ENCODE measurements at places on chromosomes 7 and 10.

DNA sequence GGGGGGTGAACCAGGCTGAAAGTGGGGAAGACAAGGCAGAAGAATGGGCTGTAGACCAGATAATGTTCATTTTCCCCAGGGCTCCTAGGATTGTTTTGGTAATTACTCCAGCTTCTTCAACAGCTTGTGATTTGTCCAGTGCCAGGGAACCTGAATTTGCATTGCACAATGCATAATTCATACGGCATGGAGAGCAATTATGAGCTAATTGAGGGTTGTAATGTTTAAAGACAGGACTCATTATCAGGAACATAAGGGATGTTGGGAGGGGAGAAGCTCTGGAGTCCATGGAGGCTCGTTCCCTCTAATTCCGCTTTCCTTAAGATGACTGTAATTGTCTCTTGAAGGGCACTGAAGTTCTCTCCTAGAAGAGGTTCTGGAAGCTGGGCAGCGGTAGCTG is 405.0 kb upstream of the ZMIZ1 start:
- DNase-seq = no peak

GRCh38 chr7:79786187-79786586 is 332.7 kb upstream of the MAGI2 start:
- DNase-seq = no peak

DNA sequence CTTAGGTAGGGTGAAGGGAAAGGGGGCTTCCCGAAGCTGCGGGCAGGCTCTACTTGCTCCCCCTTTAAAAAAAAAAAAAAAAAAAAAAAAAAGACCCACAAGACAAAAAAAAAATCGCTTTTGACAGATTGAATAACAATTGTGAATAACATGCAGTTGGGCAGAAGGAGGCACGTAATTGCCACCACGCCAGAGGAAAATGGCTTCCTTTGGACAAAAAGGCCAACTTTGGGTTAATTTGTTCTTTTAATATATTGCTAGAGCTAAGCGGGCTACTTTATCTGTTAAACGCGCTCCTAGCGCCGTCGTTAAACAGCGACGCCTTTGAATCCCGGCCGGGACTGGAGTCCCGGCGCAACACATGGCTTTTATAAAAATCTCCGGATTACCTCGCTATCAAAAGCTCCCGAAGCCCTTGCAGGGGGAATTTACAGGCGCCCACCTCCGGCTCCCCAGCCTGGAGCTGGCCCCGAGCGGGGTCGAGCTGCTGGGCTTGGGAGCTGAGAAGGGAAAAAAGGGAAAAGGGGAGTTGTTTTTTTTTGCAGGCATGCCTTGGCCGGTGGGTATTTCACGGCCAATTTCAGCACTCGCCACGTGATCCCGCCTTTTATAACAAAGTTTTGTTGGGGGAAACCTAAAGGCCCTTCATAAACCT is 1.2 kb downstream of the HOXA11 start:
- DNase-seq = no peak

- no peak for DNase-seq
These were observed 46.7 kb upstream of the DLG5 start for GRCh38 chr10:77973276-77973675.

DNA sequence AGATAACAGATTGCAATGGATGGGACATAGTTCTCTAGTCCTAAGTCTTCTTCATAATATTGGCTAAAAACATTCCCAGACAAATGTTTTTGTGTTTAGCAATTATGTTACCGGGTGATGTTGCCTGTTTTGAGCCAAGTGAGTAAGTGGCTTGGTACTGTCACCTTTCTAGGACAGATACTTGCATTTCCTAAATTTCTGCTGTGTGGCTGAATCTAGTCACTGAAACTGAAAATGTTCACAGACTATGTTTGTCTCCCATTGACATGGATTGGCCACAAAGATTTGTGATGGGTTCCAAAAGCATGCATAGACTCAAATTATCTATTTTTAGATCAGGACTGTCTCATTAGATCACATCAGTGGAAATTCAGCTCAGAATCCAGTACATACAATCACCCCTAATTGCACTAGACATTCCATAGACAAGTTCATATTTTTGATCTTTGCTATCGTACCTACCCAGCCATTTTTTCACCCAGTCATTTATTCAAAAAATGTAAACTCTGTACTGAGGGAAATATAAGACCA is 1222.1 kb upstream of the AUTS2 start:
- DNase-seq = no peak

DNA sequence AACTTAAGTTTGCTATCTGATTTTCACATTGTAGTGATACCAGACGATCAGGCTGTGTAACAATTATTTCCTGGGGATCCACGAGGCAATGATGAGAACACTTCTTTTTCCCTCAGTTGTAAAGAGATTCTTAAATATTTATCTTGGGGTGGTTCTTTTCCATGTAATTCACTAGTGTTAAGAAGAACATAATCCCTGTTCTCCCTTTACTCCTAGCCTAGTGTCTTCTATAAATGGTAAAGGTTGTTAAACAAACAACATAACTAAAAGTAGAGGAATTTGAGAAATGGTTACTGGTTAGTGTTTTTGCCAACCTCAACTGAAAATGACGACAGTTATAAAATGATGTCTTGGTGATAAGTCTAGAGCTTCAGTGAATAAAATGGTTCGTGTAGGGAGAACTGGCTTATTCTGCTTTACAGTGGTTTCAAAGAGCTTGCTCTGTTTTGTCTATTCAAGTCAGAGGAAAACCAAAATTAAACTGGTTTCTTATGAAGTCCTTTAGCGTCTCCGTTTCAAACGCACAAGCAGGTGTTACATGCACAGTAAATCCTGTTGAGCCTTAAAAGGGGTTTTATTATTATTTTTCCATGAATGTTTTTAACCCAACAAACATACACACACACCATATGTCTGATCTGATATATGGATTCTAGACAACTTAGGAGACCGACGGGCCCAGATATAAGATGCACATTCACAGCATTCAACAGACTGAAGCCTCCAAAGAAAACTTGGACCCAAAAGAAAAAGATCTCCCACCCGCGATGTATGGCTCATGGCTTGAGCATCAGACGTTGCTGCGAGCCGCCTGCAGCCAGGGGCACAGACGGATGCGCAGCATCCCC is 1.1 kb downstream of the TBX20 start:
- no peak for DNase-seq

DNA sequence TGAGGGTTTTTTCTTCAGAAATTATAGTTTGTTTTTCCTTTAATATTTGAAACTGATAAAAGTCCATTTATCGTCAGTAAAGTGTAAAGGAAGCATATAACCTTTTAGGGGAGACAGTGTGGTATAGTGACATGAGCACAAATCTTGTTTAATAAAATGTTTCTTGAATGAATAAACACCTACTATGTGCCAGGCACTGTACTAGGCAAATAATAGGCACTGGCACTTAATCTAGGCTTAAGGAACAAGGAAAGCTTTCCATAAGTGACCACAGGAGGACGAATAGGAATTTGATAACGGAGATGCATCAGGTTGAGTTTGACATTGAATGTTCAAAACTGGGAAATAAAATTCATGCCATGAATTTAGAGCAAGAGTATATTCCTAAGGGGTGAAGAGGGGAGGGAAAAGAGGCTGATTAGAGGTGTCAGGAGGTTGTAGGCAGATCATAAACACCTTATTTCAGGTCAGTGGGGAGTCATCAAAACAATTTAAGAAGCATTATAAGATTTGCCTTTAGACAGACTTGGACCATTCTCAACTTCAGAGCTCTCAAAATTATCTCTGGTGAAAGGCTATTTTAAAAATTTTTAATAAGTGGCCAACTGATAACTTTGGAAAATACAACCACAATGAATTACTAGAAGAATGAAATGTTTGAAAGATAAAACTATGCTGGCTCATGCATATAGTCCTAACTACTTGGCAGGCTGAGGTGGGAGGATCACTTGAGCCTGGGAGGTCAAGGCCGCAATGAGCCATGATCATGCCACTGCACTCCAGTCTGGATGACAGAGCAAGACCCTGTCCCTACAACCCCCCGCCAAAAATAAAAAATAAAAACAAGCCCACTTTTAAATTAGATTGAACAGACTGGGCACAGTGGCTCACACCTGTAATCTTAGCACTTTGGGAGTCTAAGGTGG is 22.4 kb downstream of the RALA start:
- no peak for DNase-seq

DNA sequence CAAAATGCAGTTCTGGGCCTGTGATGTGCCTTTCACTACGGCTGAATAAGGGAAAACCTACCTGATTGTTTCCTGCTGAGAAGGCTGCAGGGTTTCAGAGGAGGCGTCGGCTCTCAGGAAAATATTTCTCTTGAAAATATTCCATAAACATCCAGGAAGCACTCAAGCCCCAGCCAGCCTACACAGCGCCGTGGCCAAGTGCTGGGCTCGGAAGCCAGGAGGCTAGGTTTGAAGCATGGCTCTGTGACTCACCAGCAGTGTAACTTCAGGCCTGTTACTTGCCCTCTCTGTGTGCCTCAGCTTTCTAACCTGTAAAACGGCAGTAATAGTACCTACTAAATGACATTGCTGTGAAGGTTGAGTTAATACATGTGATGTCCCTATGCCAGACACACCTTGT is 399.1 kb downstream of the GATA3 start:
- no peak for DNase-seq

- no peak for DNase-seq
These were observed 50.8 kb downstream of the KCNH2 start for GRCh38 chr7:150927157-150927955.

DNA sequence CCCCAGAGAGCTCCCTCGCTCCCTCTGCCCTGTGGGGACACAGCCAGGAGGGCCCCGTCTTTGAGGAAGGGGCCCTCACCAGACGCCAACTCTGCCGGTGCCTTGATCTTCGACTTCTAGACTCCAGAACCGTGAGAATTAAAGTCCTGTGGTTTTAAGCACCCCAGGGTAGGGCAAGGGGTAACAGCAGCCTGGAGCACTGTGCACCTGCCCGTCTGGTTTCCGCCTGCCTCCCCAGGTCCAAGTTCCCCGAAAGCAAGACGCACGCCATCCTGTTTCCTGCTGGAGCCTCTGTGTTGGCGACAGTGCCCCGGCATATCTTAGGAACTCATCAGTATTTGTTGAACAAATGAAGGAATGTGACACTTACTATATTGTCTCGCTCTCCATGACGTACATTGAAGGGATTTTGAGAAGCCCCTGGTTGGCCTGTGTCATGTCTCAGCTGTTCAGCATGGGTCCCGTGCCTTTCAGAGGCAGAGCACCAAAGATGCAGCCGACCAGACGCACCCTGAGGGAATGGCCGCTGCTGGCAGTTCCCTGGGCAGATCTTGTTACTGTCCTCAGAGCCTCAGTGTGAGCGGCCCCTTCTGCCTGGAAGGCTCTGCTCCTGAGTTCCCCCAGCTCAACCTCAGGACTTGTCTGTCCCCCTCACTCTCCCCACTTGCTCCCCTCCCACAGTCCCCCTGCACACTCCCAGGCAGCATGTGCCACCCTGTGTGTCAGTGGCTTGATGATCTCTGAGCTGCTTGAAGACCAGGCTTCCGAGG is 226.2 kb downstream of the TCERG1L start:
- no peak for DNase-seq

DNA sequence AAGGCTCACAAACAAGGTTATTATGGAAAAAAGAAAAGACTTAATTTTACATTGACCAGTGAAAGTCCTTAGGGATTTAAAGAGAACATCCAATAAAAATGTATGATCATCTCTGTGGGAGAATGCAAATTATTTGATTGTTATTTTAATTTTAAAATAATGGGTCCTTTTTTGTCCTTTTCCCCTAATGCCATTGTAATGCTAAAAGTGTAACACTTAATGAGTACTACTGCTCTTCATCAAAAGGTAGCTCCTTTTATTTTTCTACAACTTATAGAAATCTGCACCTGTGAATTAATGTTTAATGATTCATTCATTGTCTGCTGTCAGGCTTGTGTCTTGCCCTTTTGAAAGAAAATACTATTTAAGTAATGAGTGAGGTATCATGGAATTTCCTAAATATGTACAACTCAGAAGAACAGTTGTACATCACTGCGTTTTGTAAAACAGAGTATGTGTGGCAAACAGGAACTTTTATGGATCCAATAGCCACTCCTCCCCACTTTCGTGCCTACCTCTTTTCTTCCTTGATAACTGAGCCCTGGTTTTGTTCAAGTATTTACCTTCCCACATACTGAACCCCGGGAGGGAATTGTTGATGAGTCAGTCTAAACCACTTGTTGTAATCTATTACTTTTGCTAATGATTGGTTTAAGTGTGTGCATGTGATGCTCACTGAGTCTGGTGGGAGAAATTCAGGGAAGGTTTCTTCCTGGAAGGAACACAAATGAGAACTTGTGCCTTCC is 19.9 kb upstream of the TRUB1 start:
- no peak for DNase-seq

- DNase-seq = no peak
These were observed 531 bp downstream of the IKZF1 start for GRCh38 chr7:50304911-50305582.

DNA sequence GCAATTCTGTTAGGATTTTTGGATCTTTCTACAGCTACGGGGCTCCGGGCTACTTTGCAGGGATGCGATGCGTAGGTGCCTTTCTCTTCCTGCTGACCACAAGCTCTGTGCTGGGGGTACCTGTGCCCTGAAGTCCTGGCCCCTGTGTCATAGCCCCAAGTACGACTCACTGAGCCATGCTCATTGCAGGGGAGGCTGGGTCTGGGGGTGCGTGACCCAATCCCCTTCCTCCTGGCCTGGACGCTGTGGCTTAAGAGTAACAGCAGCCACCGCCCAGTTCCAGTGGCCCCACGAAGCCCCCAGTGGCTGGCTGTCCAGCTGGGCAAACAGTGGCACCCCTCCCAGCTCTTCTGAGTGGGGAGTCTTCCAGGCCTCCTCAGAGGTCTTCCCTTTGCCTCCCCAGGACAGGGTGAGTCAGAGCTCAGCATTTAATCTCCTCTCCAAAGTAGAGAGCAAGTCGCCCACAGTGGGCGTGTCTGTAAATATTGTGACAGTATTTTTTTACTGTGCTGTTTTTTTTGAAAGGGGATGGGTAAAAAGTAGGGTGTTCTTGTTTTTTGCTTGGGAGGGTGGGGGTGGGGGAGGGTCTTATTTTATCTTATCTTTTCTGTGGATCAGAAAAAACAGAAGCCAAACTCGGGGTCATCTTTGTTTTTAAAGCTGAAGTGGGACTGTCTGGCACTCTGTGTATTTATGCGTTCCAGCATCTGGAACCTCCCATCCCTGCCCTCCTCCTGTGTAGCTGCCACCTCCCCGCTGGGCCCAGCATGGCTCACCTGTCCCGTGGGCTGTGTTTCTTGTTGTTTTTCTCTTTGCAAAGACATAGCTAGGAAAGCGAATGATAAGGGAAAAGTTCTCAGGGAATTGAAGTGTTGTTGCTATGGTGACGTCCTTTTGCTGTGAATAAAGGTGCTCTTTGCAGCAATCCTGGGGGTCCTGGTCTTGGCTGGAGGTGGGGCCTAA is 8.2 kb downstream of the LFNG start:
- DNase-seq = peak; percentile 47

- DNase-seq = no peak
These were observed 17.0 kb upstream of the ORAI2 start for GRCh38 chr7:102416406-102416805.

- no peak for DNase-seq
These were observed 515 bp upstream of the SLC4A2 start for GRCh38 chr7:151058781-151059366.

DNA sequence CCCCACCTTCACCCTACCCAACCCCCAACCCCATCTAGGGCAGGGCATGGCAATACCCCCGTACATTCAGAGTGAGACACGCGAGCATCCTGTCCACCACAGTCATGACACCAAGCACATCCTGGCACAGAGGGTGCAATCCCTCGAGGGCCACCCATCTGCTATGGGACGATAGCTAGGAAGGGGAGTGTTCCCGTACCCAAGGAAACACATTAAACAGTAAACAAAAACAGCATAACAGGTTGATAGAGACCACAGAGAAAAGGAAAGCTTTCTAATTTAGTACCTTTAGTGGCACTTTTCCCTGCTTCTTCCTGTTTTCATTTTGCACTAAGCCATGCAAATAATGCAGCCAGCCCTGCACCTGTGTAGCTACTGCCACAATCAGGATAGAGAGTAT is 2.3 kb upstream of the SMKR1 start:
- DNase-seq = no peak

All from activated T-cell treated with anti-CD3 and anti-CD28 coated beads for 24 hours (primary cell).